ENCODE measurements at places on chromosomes 3 and 15.

- no peaks in the 10 kb centered on the region for H3K27me3 ChIP-seq
- H3K4me1 ChIP-seq: peaks cover 7% of the 10 kb centered on the region
- peaks cover 10% of the 10 kb centered on the region for H3K36me3 ChIP-seq
- DNase-seq: no peak
Observed at GRCh38 chr3:170368921-170369320, 11.4 kb downstream of the SKIL start.

- no peaks in the 10 kb centered on the region for H3K27me3 ChIP-seq
- H3K27ac ChIP-seq: no peak overlapping the region
- H3K4me1 ChIP-seq: no peaks in the 10 kb centered on the region
- no peak for DNase-seq
Observed at GRCh38 chr3:72576563-72576962, 271.7 kb downstream of the SHQ1 start.

GRCh38 chr3:100864471-100865250 lies 128.6 kb downstream of the ABI3BP start:
- no peaks in the 10 kb centered on the region for H3K4me1 ChIP-seq
- H3K27me3 ChIP-seq: peaks cover 15% of the 10 kb centered on the region
- no peak for DNase-seq
- no peaks in the 10 kb centered on the region for H3K36me3 ChIP-seq
- H3K27ac ChIP-seq: no peak overlapping the region

GRCh38 chr3:20523293-20523692 lies 337.3 kb upstream of the SGO1 start:
- H3K27ac ChIP-seq: no peak overlapping the region
- no peaks in the 10 kb centered on the region for H3K27me3 ChIP-seq
- H3K4me3 ChIP-seq: no peak overlapping the region
- no peaks in the 10 kb centered on the region for H3K4me1 ChIP-seq
- H3K36me3 ChIP-seq: no peaks in the 10 kb centered on the region
- DNase-seq: no peak

DNA sequence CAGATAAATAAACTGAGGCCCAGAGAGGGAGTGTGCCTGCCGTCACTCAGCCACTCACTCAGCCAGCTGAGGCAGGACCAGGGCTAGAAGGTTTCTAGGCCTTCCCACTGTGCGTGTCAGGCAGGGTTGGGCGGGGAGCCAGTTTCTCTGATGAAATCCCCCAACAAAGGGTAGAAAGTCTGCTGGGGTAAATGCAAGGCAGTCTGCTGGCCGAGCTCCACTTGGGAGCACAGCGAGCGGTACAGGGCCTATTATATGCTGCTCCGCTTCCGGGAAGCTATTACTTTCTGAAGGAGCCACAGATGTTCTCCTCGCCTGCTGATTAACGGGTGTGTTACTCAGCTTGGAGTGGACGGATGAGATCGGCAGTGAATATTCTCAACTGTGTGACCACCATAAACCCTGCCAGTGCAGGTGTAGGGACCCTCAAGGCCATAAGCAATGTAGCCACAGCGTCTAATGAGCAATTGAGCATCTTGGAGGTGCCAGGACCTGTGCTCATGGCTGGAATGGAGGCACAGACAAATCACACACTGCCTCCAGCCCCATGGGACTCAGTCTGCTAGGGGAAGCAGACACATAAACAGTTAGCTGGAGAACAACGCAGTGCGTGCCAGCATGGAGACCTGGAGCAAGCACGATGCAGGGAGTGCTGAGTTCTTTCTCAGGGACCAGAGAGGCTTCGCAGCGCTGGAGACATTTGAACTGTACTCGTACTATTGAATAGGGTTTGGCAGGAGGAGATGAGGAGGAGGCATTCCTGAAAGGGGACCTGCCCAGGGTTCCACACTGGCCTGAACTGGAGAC lies 42.1 kb downstream of the CORO2B start:
- DNase-seq: no peak
- no peaks in the 10 kb centered on the region for H3K36me3 ChIP-seq
- H3K27ac ChIP-seq: no peak overlapping the region
- peaks cover 11% of the 10 kb centered on the region for H3K27me3 ChIP-seq
- no peaks in the 10 kb centered on the region for H3K4me1 ChIP-seq

GRCh38 chr15:62099094-62099601 lies 32.4 kb downstream of the C2CD4A start:
- H3K4me3 ChIP-seq: no peak overlapping the region
- no peaks in the 10 kb centered on the region for H3K27me3 ChIP-seq
- H3K36me3 ChIP-seq: no peaks in the 10 kb centered on the region
- H3K4me1 ChIP-seq: no peaks in the 10 kb centered on the region
- no peak overlapping the region for H3K27ac ChIP-seq

GRCh38 chr15:67082007-67082536 lies 16.7 kb downstream of the SMAD3 start:
- DNase-seq: peak; percentile 88
- H3K36me3 ChIP-seq: peaks cover 77% of the 10 kb centered on the region
- H3K4me3 ChIP-seq: peak overlapping the region; percentile 67
- no peaks in the 10 kb centered on the region for H3K27me3 ChIP-seq

GRCh38 chr15:91294795-91295194 lies 194.7 kb downstream of the SV2B start:
- no peaks in the 10 kb centered on the region for H3K36me3 ChIP-seq
- no peaks in the 10 kb centered on the region for H3K4me1 ChIP-seq
- no peak overlapping the region for H3K27ac ChIP-seq
- no peak for DNase-seq

All from activated naive CD4-positive, alpha-beta T cell treated with anti-CD3 and anti-CD28 coated beads, Interleukin-2, amount 10 ng/mL, durations not matched to agents 7 days and 5 days (primary cell).